ENCODE measurements at places on chromosomes 5 and 9. TPM values are rescaled to one million over a fixed set of nuclear protein-coding genes. Genes with fewer than 3 reads are reported as not detected.

The NFIB gene
- 9.7 TPM for total RNA-seq

The BTNL8 gene
- not detected for total RNA-seq

The ROPN1L gene
- 0.28 TPM for total RNA-seq

The ANKS6 gene
- total RNA-seq: 13.7 TPM

The TMEM252 gene
- not detected for total RNA-seq

All from smooth muscle cell of bladder (primary cell).